ENCODE measurements at places on chromosomes 7 and 10.

DNA sequence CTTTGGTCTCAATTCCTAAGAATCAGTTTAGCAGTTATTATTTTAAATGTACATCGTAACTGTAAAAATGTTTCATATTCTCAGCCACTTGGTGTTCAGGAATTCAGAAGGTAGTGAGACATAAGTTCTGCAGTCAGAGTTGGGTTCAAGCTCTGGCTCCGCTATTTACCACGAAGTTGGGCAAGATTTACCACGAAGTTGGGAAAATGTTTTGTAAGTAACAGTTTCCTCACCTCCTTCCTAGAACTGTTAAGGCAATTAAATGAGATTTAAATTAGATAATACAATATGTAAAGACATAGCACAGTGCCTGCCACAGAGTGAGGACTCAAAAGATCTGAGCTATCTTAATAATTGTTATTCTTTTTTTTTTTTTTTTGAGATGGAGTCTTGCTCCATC, 16.3 kb upstream of the ABLIM1 start:
- no peak for DNase-seq

- DNase-seq, result no peak
Observed at GRCh38 chr10:97830064-97830463, 19.6 kb upstream of the GOLGA7B start.

DNA sequence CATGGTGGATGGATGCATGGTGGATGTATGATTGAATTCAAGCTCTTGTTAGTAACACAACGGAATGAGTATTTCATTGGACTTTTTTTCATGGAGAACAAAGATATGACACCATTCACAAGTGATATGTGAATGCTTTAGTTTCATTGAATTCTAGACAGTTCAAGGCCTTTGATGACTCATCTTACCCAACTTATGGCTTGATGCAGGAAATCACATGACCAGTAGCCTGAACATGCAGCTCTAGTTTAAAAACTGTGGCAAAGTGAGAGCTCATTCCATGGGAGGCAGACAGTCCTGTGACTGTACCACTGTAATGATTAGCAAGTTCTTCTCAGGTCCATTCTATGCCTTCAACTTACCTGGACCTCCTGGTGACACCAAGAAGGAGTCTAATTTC, 1239.3 kb downstream of the TYW1 start:
- DNase-seq, result no peak

DNA sequence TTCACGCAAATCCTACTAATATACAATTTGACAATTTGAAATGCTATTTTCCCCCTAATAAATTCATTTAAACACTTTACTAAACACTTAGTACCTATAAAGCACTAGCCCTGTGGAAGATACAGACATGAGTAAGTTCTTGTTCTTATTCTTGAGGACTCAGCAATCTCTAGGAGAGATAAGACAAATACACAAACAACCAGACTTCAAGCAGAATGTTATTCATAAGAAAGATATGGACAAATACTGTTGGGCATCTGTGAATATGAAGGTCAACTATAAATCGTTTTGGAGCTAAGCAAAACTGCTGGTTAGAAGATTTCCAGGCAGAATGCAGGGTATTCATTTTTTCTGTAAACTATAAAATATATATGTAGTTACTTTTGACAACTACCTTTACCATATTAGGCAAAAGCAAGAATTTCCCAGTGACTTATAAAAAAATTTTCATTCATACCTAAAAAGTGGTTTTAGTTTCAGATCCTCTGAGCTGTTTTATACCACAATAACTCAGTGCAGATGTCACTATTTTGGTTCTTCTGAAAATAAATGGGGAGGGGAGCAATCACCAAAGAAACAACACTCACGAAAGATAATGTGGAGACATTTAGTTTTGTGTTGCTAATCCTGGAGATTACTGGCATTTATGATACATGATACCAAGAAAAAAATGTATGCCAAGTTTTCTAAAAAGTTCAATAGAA, 3.8 kb downstream of the VPS41 start:
- DNase-seq, result no peak

DNA sequence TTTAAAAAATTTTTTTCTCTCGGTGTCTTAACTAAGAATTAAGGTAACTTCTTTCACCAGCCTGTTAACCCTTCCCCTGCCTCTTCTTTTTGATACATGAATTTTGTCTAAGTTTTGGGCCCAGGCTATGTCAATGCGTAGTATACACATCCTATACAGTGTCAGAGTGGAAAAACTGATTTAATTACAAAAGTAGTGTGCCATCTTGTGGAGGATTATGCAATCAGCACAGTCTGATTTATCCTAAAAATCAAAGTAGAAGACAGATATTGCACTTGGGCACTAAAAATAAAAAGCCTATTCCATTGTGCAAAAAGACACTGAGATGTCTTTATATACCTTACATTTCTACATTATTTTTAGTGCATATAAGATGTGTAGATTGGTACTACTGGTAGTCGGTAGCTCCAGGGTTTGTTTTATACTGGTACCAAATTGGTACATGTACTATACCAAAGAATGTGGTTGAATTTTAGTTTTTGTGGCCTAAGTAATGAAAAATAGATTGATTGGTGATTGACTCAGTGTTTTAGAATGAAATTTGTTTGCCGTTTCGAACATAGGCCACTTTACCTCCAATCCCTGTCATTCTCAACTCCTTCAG, 96.6 kb downstream of the MKLN1 start:
- DNase-seq, result peak; percentile 23

GRCh38 chr10:102072673-102073527, 7.8 kb downstream of the HPS6 start:
- DNase-seq, result peak; percentile 67

DNA sequence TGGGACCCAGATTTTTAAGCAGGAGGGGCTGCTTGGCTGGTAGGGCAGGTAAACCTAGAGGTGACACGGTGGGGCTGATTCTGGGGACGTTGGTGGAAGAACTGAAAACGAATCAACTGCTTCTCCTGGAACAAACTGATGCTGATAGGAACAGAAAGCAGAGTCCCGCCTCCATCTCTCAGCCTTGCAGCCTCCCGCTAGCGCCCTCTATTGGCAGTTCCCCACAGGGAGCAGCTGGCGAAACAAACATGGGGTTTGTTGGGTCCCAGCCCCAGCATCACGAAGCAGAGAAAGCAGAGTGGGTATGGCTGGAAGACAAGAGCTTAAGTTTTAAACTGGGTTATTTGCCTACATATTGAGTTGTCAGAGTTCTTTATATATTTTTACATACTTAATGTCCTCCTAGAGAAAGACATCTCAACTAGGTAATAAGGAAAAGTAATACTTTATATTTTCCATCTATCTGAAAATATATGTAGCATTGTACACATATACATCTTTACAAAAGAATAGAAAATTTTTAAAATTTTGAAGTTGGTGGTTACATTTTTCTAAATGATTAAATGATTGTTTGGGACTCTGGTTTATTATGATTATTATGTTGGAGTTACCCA, 42.3 kb upstream of the FOXI2 start:
- no peak for DNase-seq

- DNase-seq, result no peak
Observed at GRCh38 chr7:3995187-3995586, 686.9 kb upstream of the FOXK1 start.

DNA sequence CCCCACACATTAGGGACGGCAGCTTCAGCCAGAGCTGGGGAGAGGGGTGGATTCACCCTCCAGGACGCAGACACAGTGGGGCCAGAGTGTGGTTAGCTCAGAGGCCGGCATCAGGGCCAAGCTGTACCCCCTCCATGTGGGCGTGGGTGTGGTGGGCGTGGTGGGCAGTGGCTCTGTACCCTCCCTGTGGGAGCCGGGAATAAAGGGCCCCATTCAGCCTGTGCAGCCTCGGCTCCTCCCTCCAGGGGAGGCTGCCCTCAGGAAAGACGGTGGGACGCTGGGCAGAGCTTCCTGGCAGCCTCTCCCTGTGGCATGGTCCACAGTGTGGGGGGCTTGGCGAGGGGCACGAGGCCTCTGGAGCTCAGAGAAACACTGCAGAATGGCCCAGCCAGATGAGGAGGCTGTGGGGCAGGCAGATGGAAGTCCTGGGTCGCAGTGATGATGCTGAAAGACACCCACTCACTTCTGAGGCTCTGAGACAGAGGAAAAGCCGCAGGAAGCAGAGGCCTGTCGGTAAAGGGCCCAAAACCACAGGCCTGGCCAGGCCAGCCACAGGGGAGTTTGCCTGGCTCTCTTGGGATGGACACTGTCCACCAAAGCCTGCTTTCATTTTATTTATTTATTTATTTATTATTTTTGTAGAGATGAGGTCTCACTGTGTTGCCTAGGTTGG, 108.0 kb downstream of the SH3PXD2A start:
- DNase-seq, result no peak

DNA sequence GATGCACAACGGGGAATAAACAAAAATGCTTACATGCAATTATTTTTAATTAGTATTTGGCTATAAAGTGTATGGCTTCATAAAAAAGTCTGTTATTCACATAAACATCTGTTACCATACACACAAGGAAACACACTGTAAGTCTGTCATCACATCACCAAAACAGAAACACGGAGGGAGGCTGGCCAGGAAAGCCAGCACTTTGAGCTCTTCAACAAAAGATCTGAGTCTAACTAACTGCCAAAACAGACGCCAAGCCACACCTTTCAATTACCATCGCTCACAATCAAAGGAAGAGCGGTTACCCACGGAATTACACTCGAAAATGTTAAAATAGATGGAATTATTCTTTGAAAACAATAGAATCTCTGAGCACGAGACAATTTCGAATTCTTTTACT, 49.2 kb upstream of the MGMT start:
- DNase-seq, result no peak

DNA sequence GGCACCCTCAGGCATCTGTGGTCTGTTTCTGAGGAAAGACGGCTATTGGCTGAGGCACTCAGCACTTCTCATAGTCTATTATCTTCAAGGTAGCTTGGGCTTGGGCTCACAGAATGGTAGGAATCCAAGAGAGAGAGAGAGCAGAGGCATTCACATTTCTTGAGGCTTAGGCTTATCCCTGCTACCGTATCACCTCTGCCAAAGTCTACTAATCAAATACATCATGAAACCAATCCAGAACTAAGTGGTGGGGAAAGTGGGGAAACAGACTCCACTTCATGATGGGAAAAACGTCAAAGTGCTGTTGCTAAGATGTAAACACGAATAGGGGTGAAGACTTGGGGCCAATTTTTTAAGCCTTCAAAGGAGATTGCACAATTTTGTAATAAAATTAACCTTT, 271.1 kb upstream of the SEMA3D start:
- DNase-seq, result no peak

DNA sequence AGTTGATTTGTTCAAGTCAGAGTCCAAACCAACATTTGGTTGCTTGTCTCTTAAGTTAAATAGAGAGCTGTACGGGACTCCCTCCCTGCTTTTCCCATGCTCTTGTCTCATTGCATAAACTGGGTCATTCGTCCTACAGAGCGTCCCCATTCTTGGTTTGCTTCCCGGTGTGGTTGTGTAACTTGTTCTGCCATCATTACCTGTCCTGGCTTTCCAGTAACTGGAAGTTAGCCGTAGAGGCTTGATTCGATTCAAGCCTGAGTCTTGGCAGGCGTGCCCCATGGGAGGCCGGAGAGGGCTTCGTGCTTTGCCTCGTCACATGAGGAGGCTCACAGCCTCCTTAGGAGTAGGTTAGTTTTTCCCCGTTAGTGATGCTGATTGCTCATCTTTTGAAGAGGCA, 40.2 kb downstream of the FBH1 start:
- no peak for DNase-seq

DNA sequence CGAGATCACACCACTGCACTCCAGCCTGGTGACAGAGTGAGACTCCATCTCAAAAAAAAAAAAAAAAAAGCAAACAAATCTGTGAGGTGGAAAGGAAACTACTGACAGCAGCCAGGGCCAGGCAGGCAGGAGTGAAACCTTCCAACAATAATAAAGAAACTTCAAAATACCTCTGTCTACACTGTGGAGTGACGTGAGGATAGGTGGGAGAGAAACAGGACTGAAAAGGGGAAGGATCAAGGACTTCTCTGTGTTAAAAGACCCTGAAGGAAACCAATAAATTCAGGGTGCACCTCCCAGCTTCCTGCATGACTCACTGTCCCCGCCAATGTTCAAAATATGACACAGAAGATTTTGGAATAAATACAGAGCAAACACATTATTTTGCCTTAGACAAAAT, 82.9 kb downstream of the KIAA1549 start:
- DNase-seq, result peak; percentile 9

- DNase-seq, result no peak
Observed at GRCh38 chr7:82050792-82051191, 280.9 kb upstream of the HGF start.

DNA sequence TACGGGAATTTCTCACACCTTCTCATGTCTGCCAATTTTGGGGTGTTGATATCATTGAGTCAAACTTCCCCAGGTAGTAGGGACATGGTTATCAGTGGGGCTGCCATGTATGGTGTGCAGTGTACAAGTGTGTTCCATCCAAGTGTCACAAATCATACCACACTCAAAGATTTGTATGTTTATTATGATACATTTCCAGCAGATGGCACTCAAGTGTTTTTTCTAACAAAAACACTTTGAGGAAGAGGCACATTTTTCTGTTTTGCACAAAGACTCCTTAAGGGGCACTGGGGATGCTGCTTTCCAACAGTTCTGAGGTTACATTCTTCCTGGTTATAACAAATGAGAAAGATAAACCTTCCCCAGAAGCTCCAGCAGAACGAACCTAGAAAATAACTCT, 414.5 kb downstream of the REEP3 start:
- DNase-seq, result no peak

GRCh38 chr7:82542665-82543064, 99.1 kb upstream of the CACNA2D1 start:
- DNase-seq, result no peak

DNA sequence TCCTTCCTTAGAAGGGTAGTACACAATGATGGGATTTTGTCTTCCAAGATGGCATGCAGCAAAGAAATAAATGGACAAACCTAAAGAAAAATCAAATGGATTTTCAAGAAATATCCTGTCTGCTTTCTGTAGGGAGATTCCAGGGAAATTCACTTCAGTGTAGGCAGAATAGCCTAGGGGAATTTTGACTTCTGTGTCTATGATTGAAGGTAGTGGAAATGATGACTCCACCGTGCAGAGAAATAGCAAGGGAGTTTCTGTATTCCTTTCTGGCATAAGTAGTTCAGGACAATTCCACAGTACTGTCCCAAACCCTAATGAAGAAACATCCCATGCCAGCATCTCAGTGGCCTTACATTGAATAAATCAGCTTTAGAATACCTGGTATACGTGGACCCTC, 9.5 kb downstream of the ATOH7 start:
- no peak for DNase-seq

DNA sequence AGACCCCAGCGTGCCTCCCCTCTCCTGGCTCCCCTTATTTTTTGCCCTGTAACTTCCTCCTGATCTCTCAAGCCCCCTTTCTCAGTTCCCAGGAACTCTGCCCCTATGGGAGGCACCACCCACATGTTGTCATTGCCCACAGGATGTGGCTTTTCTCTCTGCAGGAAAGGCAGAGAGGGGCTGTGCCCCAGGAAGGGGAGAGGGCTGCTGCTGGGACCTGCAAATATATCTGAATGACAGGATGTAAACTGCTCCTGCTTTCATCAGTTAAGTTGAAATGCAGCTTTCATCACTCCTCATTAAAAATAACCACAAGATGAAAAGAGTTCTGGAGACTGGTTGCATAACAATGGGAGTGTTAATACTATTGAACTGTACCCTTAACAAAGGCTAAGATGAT, 103.3 kb downstream of the CLEC2L start:
- DNase-seq, result peak; percentile 35
